ENCODE measurements at places on chromosomes 4 and X.
A peak's percentile ranks its signal among the peaks of the same experiment; 100 is the strongest.

- peak; percentile 79 for DNase-seq
Measured at GRCh38 chrX:54357414-54358377, at the start of gene WNK3. Gene WNK3 (minus strand): TSS chrX:54358046.

- DNase-seq: peak; percentile 47
Measured at GRCh38 chr4:184548648-184549341, 74.4 kb upstream of the IRF2 start.

DNA sequence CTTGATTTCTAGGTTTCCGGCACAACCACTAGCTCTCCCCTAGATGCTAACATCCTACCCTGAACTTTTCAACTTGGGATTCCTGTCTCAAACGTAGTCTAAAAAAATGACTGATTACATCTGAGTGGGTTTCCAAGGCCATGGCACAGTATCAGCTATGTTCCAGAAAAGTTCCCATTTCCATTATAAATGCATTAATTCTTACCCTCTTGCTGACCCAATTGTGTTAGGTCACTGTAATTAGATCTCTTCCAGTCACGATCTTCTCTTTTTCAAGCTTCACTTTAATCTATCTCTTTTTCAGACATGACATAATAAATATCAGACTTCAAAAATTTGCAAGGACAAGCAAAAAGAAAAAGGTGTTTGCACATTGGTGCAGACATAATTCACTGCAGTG is 50.6 kb upstream of the PDE5A start:
- no peak for DNase-seq

GRCh38 chr4:173924561-173924960 is 358.9 kb downstream of the FBXO8 start:
- DNase-seq: no peak

DNA sequence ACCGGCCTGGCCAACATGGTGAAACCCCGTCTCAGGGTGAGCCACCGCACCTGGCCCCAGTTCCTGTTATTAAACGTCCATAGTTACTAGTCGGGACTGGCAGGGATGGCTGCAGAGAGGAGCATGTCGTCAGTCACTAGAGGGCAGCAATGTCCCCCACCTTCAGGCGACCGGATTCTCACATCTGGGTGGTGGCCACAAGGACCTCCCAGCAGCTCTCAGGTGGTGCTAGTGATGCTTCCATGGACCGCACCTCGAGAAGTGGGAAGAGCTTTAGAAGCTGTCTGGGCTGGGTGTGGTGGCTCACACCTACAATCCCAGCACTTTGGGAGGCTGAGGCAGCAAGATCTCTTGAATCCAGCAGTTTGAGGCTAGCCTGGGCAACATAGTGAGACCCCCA is 13.3 kb upstream of the IL3RA start:
- DNase-seq: peak; percentile 79

DNA sequence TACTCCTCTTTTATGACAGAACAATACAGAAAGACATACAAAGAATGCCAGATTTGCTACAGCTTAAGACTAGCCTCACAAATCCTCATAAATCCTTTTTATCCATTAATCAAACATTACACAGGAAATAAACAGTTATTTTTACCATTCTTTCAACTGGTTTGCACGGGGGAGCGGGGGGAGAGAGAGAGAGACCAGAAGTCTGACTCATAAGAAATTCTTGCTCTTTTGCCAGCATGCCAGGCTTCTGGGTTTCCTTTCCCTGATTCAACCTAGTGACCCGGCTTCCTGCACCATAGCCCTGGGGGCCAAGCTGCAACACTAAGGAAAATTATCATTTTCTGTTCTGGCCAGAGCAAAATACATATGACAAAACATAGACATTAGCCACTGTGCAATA is 6.8 kb upstream of the RRAGB start:
- DNase-seq: no peak

DNA sequence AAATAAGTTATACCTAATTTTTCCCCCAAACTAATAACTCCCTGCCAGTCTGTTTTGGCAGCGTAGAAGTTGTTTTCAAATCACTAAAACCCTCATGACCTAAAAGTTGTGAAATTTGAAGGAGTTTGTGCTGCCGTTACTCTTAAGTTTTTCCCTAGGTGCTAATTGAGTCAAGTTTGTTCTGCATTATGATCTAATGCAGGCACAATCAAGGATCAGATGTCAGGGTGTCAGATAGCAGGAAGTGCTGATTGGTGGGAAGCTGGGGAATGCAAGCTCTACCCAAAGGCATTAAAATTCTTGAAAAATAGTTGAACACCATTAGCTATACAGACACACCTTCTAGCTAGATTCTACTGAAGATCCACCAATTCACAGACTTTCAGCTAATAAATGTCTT is 51.9 kb downstream of the ARX start:
- DNase-seq: peak; percentile 29

Data from iPS-NIHi11 (cell line).